ENCODE measurements at places on chromosomes 3 and 15.

GRCh38 chr3:179706233-179706632, 53.4 kb downstream of the USP13 start:
- DNase-seq: no peak

DNA sequence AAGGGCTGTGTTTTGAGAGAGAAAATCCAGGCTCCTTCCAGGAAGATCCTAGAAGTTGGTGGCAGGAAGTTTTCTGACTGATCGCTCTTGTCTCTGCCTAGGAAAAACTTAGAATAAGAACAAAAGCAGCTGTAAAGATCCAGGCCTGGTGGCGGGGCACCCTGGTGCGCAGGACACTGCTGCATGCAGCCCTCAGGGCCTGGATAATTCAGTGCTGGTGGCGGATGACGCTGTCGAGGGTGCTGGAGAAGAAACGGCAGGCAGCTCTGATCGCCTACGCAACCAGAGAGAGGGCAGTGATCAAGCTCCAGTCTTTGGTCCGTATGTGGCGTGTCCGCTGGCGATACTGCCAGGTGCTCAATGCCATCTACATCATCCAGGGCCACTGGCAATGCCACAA, 1.5 kb downstream of the IQCF2 start:
- no peak for DNase-seq

DNA sequence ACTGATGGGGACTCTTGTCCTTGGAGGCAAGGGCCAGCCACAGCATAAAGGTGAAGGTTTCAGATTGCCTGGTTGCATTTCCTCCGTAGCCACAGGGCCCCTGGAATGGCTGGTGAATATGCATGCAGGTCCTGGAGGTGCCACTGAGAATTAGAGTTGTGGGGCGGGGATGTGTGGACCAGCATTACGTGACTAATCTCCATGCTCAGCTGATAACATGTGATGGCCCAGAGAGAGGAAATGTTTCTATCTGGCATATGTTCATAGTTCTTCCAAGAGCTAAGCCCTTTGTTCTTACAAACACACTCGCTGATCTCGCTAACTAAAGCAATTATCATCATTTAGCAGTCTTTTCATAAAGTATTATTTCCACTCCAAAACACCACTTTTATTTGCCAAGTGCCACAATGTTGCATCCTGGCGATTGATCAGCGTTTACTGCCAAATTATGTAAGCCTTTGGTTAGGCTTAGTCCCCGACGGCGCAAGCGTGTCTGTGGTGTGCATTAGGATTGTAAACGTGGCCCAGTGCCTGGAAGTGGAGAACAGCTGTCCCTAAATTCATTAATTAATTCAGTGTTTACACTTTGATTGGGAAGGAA, 55.9 kb downstream of the CGNL1 start:
- DNase-seq: no peak

DNA sequence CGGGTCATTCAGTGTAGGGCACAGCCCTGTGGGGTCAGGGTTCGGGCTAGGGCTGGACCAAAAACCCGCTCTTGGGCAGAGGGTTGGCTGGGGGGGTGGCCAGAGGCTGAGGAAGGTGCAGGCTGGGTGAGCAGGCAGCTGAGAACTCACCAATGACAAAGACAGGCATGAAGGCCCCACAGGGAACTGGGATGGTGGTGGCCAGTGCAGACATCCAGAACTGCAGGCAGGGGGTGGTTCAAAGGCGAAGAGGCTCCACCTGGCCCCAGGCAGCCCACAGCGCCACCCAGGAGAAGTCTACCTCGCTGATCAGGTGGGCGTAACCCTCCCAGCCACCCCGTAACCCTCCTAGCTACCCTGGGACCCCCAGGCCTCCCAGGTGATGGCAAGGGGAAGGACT, 6.7 kb downstream of the CLCN2 start:
- DNase-seq: no peak

DNA sequence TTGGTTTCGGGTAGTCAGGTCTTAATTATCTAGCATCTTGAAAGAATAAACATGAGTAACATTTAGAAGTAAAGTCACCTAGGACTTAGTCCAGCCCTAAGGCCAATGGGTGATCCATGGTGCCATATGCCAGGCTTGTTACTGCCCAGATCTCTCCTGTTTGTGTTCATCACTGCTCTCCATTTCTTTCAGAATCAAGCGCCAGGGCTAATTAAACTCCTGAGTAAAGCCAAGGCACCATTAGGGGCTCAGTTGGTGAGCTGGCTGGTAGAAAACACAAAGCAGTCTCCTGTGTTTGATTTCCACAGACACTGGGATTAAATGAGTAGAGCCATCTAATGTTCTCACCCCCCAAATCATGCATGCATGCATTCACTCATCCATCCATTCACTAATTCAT, 11.3 kb downstream of the CYP19A1 start:
- DNase-seq: no peak

- DNase-seq: peak; percentile 1
Measured at GRCh38 chr3:31288641-31289100, 244.1 kb upstream of the STT3B start.

DNA sequence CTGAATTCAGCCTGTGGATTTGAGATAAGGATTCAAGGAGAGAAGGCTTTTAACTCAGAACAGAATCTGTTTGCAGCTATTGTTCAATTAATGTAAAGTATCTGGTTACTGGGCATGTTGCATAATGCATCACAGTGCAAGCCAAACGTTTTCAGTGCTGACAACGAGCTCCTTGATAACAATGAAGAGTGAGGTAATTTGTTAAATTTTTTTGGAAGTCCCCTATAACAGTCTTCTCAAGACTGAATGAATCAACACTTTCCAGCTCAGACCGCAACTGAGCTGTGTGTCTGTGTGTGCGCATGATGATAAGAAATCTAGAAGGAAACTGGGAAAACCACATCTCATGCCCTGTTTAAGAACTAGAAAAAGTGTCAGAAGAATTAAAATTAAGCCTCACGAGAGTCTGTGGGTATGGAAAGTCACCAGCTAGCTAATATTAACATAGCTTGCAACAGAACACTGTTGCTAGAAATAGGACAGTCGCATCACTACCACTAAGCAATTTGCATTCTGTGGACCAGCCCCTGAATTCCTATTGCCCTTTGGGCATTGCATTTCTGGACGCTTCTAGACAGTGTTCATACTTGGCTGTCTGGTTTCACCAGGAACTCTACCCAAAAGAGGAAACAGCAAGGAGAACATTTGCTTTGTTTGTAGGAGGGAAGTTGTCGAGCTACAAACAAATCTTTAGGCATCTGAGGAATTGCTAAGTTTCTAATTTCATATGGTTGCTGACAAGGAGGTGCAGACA, 43.7 kb upstream of the ATP2C1 start:
- DNase-seq: no peak

GRCh38 chr15:63044645-63045464, 2.3 kb downstream of the TPM1 start:
- DNase-seq: no peak

- no peak for DNase-seq
Measured at GRCh38 chr3:160129459-160130061, 95.7 kb upstream of the C3orf80 start.

GRCh38 chr3:175270198-175270837, 411.2 kb downstream of the NAALADL2 start:
- DNase-seq: no peak

GRCh38 chr3:193530231-193531165, 24.2 kb downstream of the ATP13A4 start:
- no peak for DNase-seq

GRCh38 chr15:35540021-35540420, 5.9 kb downstream of the DPH6 start:
- no peak for DNase-seq

DNA sequence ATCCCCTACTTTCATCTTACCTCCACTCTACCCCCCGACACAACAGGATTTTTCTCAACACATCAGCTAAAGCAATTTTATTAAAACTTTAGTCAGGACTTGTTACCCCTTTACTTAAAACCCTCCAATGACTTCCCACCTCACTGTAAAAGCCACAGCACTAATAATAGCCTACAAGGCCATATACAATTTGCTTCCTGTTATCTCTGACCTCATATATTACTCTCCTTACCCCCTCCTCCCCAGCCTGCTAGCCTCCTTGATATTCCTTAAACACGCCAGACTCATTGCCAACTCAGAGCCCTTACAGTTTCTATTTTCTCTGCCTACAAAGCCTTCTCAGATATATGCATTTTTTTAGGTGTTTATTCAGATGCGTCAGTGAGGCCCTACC, 54.4 kb downstream of the DCUN1D1 start:
- no peak for DNase-seq

- DNase-seq: no peak
Measured at GRCh38 chr3:10090179-10090578, 17.9 kb downstream of the FANCD2OS start.

DNA sequence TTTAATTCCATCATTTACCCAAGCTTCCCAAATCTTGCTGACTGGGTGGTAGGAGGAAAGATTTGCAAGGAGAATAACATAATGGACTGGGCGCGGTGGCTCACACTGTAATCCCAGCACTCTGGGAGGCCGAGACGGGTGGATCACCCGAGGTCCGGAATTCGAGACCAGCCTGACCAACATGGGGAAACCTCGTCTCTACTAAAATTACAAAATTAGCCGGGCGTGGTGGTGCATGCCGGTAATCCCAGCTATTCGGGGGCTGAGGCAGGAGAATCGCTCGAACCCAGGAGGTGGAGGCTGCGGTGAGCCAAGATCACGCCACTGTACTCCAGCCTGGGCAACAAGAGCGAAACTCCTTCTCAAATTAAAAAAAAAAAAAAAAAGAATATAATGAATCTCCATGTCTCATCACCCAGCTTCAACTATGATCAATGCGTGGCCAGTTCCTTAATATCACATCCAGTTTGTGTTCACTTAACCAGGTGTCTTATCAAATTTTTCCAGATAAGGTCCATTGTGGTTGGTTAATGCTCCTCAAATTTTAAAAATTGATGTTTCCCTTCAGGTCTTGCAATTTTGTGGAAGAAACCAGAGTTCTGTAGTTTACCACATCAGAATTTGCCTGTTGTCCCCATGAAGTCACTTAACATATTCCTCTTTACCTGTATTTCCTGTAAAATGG, 1.3 kb upstream of the ABCF3 start:
- no peak for DNase-seq

GRCh38 chr3:56855856-56856512, 54.2 kb upstream of the ARHGEF3 start:
- peak; percentile 61 for DNase-seq

- no peak for DNase-seq
Measured at GRCh38 chr3:112411425-112411824, 78.5 kb downstream of the CD200 start.

DNA sequence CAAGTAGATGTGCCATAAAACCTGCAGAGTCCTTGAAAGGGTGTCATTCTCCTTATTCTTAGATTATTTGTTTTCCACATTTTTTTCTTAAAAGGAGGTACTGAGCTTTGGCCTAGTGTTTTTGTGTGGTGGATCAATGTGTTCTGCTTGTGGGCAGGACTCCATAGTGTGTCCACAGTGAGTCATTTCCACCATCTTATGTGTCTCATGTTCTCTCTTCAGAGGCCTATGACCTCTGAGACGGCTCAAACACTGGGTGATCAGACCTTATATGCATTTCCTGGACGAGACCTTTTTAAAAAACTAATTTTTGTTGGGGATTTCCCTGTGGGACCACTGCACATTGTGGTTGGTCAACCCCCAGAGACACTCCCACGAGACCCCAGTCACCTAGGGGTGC, 93.4 kb downstream of the CHCHD4 start:
- DNase-seq: no peak

DNA sequence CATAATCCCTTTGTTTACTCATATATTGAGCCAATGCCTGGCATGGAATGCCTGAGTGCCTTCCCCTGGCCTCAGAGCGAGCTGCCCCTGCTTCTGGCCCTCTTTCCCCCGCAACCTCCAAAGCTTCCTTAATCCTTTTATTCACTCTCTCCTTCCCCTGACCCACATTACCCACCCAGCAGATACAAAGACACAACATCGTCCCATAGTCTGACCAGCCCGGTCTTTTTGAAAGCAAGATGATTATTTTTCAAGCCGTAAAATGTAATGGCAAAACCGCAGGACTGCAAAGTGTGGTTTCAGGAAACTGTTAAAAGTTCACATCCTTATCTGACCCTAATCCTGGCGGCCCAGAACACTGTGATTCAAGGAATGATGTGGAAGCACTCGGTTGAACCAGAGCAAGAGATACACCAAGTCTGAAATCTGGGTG, 78.4 kb upstream of the LRTM1 start:
- no peak for DNase-seq

- no peak for DNase-seq
Measured at GRCh38 chr15:87033056-87033455, 953.4 kb downstream of the AGBL1 start.

DNA sequence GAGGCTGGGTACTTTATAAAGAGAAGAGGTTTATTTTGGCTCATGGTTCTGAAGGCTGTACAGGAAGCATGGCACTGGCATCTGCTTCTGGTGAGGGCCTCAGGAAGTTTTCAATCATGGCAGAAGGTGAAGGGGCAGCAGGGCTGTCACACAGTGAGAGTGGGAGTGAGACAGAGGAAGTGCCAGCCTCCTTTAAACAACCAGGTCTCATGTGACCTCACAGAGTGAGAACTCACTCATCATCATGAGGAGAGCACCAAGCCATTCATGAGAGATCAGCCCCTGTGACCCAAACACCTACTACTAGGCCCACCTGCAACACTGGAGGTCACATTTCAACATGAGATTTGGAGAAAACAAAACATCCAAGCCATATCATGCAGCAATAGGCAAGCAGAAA, 9.3 kb upstream of the RFTN1 start:
- no peak for DNase-seq

- DNase-seq: no peak
Measured at GRCh38 chr15:51816611-51817010, 12.8 kb upstream of the TMOD3 start.

GRCh38 chr3:50591196-50591741, 20.3 kb downstream of the CISH start:
- DNase-seq: no peak

- no peak for DNase-seq
Measured at GRCh38 chr15:25179673-25180511, 225.1 kb downstream of the SNRPN start.

GRCh38 chr3:50410608-50411139, 51.4 kb upstream of the TMEM115 start:
- no peak for DNase-seq

DNA sequence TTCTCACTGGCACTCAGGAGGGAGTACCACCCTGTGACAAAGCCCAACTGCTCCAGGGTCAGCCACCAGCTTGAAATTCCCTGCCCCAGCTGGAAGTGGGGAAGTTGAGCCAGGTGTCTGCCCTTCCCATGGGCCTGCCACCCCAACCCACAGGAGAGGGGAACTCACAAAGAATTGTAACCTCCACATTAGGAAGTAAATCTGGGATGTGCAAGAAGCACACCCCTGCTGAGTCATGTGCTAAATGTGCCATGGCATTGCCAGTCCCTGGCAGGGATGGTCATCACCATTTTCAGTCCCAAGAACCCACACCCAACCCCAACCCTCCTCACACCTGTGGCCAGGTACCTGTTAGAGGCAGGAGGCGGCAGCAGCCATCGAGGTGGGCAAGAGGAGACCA, 165.2 kb upstream of the THBS1 start:
- DNase-seq: no peak

GRCh38 chr3:123755501-123755900, 128.6 kb downstream of the MYLK start:
- DNase-seq: no peak

- no peak for DNase-seq
Measured at GRCh38 chr15:31799715-31800321, 230.5 kb upstream of the CHRNA7 start.

Data from hypothalamus (tissue), 51 donors.